Bronchial epithelial cell (primary cell): ENCODE measurements at places on chromosomes 12 and 14. TPM values are rescaled to one million over a fixed set of nuclear protein-coding genes. Genes with fewer than 3 reads are reported as not detected.

Gene LRRK2
- 0.26 and 0.90 TPM in 2 replicates for total RNA-seq

- DNase-seq: no peak
Measured at GRCh38 chr12:79255288-79255687, 390.7 kb downstream of the SYT1 start.

DNA sequence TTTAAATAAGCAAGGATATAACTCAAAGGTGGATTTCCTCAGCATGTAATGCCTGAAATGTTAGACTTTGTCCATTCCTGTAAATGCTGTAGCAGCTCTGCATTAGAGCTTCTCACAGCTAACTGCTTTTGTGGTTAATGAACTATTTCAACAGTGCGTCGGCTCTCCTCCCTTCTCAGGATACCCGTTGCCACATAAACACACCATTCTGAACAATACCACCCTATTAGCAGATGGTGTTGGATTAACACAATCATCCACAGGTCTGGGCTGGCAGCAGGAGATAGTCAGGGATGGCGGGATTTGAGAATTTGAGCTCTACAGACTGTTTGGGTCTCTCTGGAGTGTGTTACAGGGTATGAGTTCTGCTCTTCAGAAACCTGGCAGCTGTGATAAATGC lies 33.5 kb upstream of the C12orf42 start:
- peak; percentile 29 for DNase-seq

- DNase-seq: no peak
Measured at GRCh38 chr14:95248432-95248831, 71.3 kb downstream of the CLMN start.

Gene IQSEC3
- not detected in 2 replicates for total RNA-seq

- DNase-seq: peak; percentile 86
Measured at GRCh38 chr12:75816897-75817296, 214.7 kb downstream of the PHLDA1 start.

DNA sequence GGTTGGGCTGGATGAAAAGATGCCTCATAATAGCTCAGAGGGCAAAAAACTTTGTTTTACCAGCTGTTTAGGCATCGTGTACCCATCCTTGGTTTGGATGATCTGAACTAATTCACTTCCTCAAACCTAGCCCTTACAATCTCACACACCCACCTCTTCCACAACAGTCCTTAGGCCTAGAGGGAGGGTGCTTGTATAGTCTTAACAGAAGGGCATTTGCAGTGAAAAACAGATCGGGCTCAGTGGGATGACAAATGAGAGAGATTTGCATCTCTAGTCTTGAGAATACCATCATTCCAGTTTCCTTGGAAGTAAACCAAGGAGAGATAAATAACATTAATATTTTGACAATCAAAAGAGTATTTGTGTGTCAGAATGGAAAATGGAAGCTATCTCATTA lies 11.0 kb downstream of the SLCO1A2 start:
- no peak for DNase-seq

DNA sequence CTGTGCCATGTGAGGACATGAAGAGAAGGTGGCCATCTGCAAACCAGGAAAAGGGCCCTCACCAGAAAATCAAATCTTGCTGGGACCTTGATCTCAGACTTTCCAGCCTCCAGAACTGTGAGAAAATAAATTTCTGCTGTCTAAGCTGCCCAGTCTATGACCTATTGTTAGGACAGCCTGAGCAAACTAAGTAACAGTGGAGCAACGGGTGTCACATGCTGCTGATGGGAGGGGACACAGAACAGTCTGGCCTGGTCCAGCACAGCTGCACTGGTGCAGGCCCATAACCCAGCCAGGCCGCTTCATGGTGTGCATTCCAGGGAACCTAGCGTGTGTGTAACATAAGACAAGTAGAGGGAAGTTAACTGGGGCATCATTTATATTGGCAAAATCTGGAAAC lies 42.1 kb downstream of the GRIP1 start:
- DNase-seq: no peak

Gene CISTR
- total RNA-seq: not detected in 2 replicates

Gene TCL1B
- not detected in 2 replicates for total RNA-seq

Gene ASPG
- 0.53 and 6.9 TPM in 2 replicates for total RNA-seq

DNA sequence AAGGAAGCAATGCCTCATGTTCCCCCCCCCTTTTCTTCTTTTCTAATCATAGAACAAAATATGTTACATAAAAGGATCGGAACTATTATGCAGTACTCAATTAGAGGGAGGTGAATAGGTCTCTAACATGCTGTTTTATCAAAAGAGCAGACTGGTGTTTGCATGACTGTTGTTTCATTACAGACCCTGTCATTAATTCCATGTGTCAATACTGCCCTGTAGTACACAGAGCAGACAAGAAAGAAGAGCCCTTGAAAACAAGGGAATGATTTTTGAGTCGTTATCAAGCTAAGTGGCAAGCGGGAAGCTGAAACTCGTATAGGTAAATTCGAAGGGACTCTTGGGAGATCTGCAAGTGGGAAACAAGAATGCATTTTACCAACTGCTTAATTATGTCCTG lies 76.9 kb upstream of the TMEM263 start:
- DNase-seq: no peak

Gene CEP170B
- total RNA-seq: 29.0 and 41.5 TPM in 2 replicates

Gene TAS2R7
- not detected in 2 replicates for total RNA-seq
